Osteoblast (primary cell): ENCODE measurements at places on chromosomes 16 and 17. TPM values are rescaled to one million over a fixed set of nuclear protein-coding genes. Genes with fewer than 3 reads are reported as not detected.

The CCDC78 gene
- total RNA-seq = 2.1 and 2.2 TPM in 2 replicates

- no peak overlapping the region for H3K4me3 ChIP-seq
- no peaks in the 10 kb centered on the region for H3K4me1 ChIP-seq
- H3K27ac ChIP-seq = no peak overlapping the region
These were observed 20.3 kb upstream of the CALB2 start for GRCh38 chr16:71338193-71338592.

- H3K4me3 ChIP-seq = no peak overlapping the region
- H3K27ac ChIP-seq = no peak overlapping the region
- no peaks in the 10 kb centered on the region for H3K27me3 ChIP-seq
- no peak for DNase-seq
These were observed 134.7 kb downstream of the PMP22 start for GRCh38 chr17:15130426-15130825.

DNA sequence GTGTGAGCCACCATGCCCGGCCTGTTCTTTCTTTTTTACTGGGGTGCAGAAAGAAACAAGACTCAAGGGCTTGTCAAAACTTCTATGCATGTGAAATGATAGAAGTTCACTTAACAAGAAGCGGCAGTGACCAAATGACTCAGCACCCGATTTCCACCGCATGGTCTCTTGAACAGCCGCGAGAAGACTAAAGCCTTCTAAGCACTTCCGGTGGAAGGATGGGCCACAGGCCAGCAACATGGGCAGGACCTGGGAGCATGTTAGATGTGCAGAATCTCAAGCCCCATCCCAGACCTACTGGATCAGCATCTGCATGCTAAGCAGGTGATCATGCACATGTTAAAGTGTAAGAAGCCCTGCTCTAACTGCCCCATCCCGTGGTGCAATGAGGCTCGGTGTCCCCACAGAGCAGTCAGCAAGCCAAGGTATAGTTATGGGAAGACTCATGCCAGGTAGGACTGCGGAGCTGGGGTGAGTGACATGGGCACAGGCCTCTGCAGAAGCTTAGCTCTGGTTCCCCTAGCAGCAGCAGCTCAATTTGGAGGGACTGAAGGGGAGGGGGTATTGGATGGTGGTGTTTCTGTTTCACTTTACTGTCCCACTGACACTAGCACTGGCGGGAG is 88.5 kb upstream of the HNF1B start:
- H3K27ac ChIP-seq = no peak overlapping the region
- H3K4me1 ChIP-seq = no peaks in the 10 kb centered on the region
- DNase-seq = peak; percentile 61
- H3K4me3 ChIP-seq = no peak overlapping the region

GRCh38 chr17:57480438-57481196 is 224.3 kb downstream of the MSI2 start:
- peak overlapping the region; percentile 69 for H3K27ac ChIP-seq
- H3K27me3 ChIP-seq = no peaks in the 10 kb centered on the region
- peaks cover 19% of the 10 kb centered on the region for H3K4me1 ChIP-seq
- H3K4me3 ChIP-seq = no peak overlapping the region
- no peaks in the 10 kb centered on the region for H3K36me3 ChIP-seq

DNA sequence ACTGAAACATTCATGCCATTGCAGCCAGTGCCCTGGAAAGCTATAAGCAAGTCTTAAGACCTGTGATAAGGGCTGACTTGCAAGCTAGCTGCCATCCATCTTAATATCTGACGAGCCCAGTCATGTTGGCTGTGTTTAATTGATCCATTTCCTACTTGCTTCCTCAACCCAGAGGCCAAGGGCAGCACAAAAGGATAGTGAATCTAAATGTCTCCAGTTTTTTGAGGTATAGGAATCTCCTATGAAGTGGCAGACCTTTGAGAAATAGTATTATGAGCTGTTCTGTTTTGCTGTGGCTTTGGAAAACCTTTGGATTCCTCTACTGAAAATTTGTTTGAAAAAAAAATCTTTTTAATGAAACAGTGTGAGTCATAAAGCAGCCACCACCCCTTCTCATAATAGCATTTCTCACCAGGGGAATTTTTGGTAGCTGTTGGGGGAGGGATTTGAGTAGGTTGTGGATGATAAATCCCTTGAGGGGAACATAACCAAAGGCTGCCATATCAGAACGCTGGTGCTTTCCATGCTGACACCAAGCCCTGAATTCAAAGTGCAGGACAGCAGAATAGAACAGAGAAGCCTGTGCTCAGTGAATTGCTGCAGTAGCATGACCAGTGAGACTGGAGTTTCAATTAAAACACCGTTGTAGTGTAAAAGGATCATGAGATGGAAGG is 12.9 kb downstream of the ZNRF1 start:
- no peak overlapping the region for H3K4me3 ChIP-seq
- peak; percentile 86 for DNase-seq
- no peaks in the 10 kb centered on the region for H3K36me3 ChIP-seq
- peaks cover 25% of the 10 kb centered on the region for H3K4me1 ChIP-seq

DNA sequence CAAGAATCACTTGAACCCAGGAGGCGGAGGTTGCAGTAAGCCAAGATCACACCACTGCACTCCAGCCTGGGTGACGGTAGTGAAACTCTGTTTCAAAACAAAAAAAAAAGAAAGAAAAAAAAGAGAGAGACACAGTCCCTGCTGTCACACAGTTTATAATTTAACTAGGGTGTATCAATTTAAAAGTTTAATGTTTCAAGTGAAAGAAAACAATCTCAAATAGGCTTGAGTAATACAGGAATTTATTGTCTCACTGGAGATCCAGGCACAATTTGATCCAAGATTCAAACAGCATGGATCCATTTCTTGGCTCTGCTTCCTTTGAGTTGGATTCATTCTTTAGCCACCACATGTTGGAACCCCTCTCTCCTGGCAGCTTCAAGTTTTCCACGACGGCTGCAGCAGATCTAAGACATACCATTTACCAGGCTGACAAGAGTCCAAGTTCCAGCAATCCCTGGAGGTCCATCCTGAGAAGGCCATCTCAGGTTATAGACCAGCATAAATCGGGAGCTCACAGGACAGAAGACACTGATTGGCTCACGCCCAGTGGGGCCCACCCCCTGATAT is 97.5 kb downstream of the YPEL2 start:
- no peak overlapping the region for H3K27ac ChIP-seq
- DNase-seq = no peak
- H3K4me3 ChIP-seq = no peak overlapping the region
- no peaks in the 10 kb centered on the region for H3K36me3 ChIP-seq
- H3K4me1 ChIP-seq = peaks cover 49% of the 10 kb centered on the region
- no peaks in the 10 kb centered on the region for H3K27me3 ChIP-seq

GRCh38 chr17:68697850-68698361 is 96.7 kb upstream of the FAM20A start:
- H3K4me3 ChIP-seq = no peak overlapping the region
- H3K4me1 ChIP-seq = peaks cover 27% of the 10 kb centered on the region
- no peaks in the 10 kb centered on the region for H3K27me3 ChIP-seq
- no peak for DNase-seq
- H3K27ac ChIP-seq = peak overlapping the region; percentile 91

The KRT12 gene
- not detected in 2 replicates for total RNA-seq

DNA sequence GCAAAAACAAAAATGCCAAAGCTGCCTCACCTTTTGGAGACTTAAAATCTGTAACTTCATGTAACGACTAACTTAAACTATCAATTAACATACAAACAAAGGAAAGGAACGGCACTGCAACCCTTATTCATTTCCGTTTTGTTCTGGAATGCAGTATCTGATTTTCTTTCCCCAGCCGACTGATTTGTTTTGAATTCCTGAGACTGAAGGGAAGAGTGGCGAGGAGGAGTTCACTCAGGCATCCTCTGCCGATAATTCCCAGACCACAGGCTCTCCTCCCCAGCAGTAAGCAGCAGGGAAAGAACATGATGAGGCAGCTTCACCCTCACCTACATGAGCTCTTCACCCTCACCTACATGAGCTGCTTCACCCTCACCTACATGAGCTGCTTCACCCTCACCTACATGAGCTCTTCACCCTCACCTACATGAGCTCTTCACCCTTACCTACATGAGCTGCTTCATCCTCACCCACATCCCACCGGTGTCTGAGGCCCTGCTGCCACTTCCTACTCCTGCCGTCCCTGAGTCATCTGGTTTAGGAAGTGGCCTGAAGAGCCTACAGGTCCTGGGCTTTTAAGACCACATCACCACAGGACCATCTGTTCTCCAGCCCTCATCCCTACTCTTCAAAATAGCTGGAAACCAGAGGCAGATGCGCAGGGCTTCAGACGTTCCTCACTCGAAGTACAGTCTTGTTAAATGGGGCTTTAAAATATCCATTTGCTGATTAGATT is 168.0 kb upstream of the RPH3AL start:
- no peak overlapping the region for H3K27ac ChIP-seq
- no peaks in the 10 kb centered on the region for H3K4me1 ChIP-seq
- DNase-seq = no peak
- no peak overlapping the region for H3K4me3 ChIP-seq
- peaks cover 35% of the 10 kb centered on the region for H3K36me3 ChIP-seq
- no peaks in the 10 kb centered on the region for H3K27me3 ChIP-seq

- H3K27ac ChIP-seq = peak overlapping the region; percentile 91
- peak overlapping the region; percentile 68 for H3K4me3 ChIP-seq
- H3K36me3 ChIP-seq = no peaks in the 10 kb centered on the region
- H3K4me1 ChIP-seq = peaks cover 34% of the 10 kb centered on the region
These were observed 114.1 kb downstream of the PITPNC1 start for GRCh38 chr17:67491009-67491680.

GRCh38 chr17:41538565-41538991 is 10.5 kb upstream of the KRT19 start:
- H3K27me3 ChIP-seq = no peaks in the 10 kb centered on the region
- H3K27ac ChIP-seq = peak overlapping the region; percentile 40
- no peak overlapping the region for H3K4me3 ChIP-seq
- peak; percentile 74 for DNase-seq

- H3K4me1 ChIP-seq = peaks cover 39% of the 10 kb centered on the region
- H3K27ac ChIP-seq = peak overlapping the region; percentile 97
- peak overlapping the region; percentile 29 for H3K4me3 ChIP-seq
- H3K36me3 ChIP-seq = peaks cover 10% of the 10 kb centered on the region
These were observed 55.4 kb downstream of the VAC14 start for GRCh38 chr16:70745536-70746025.

The SLC16A11 gene
- 0.29 and 0.36 TPM in 2 replicates for total RNA-seq

GRCh38 chr17:20174588-20175265 is 165.6 kb downstream of the SPECC1 start:
- H3K36me3 ChIP-seq = no peaks in the 10 kb centered on the region
- H3K27ac ChIP-seq = peak overlapping the region; percentile 60
- peaks cover 47% of the 10 kb centered on the region for H3K4me1 ChIP-seq

The TBC1D16 gene
- 63.1 and 68.8 TPM in 2 replicates for total RNA-seq

GRCh38 chr17:42312285-42313130 is 24.2 kb downstream of the STAT5A start:
- peaks cover 50% of the 10 kb centered on the region for H3K36me3 ChIP-seq
- DNase-seq = peak; percentile 97
- H3K4me3 ChIP-seq = no peak overlapping the region
- H3K4me1 ChIP-seq = peaks cover 10% of the 10 kb centered on the region
